ENCODE measurements at places on chromosomes 11 and 22.

DNA sequence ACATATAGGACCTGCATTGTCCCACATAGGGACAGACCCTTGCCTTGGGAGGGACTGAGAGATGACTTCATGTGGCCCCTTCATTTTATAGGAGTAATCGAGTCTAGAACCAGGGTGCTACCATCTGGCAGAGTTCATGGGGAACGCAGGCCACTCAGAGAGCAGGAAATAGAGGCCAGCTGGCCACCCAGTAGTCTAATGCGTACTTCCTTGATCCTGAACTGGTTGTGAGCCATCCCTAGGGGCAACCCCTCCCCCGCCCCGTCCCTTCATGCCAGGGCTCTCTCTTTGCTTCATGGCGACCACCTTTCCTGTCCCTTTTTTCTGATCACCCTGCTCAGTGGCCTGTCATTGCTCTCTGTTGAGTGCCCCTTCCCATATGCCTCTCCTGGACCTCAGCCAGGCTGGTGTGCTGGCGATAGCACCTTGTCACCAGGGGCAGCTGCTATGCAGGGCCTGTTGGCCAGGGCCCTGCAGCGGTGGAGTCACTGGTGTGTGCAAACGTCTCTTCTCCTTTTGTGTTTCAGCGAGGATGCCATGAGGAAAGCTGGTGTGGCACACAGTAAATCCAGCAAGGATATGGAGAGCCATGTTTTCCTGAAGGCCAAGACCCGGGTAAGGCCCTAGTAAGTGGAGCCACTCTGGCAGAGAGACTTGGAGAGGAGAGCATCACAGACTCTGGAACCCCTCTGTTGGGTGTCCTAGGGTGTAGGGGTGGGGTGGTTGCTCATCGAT lies 29.3 kb downstream of the MED15 start:
- no peak for DNase-seq

- no peak for DNase-seq
These were observed 19.9 kb downstream of the LARGE2 start for GRCh38 chr11:45942381-45942780.

DNA sequence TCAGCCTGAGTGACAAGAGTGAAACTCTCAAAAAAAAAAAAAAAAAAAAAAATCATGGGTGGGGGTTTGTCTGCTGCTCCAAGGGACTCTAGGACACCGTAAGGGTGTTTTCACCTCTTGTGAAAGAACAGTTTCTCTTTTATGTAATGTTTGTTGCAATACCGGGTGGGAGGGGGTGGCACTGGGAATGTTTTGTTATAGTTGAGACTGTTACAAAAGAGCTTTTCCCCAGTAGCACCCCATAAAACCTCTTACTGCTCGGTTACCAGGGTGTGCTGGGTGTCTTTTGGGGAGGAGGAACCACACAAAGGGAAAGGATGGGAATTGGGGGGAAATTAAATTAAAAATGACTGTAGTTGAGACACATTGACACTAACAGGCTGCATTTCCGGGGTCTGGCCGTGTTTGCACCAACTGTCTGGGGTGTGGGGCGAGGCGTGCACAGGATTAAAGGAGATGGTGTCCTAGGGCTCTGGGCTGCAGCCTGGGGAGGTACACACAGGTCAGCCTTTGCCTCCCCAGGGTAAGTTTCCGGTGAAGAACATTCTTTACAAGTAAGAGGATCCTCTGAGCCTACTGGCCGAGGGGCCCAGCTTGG lies 1.6 kb downstream of the NFAM1 start:
- no peak for DNase-seq

DNA sequence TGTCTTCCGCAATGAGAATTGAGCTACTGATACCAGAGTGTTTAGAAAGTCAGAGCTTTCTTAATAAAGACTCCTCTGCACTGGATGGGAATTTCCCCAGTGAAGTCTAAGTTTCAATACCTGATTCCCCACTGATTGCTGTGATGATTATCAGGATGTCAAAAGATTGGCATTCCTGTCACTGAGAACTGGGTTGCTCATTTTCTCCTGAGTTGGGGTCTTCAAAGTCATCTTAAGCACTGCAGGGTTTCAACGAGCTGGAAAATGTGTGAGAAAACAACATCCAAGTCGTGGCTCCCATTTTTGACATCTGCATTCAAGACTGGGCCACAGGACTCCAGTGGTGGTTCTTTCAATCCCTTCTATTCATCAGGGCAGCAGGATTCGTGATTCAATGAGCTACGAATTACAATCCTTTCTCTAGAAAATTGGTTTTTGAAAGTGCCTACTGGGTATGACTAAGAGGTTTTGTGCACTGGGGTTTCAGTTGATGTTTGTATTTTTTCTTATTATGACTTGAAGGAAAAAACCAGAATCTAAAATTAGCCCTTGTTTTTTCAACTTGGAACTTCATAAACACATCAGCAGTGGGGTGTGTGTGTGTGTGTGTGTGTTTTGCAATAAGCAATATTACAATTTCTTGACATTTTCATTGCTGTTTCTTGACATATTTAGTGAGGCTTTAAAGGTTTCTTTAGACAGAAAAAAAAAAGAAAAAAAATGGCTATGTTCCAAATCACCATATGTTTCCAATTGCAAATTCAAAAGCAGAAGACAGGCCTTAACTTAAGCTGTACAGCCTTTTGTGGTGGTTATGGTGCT lies 233.0 kb downstream of the FAM76B start:
- no peak for DNase-seq

DNA sequence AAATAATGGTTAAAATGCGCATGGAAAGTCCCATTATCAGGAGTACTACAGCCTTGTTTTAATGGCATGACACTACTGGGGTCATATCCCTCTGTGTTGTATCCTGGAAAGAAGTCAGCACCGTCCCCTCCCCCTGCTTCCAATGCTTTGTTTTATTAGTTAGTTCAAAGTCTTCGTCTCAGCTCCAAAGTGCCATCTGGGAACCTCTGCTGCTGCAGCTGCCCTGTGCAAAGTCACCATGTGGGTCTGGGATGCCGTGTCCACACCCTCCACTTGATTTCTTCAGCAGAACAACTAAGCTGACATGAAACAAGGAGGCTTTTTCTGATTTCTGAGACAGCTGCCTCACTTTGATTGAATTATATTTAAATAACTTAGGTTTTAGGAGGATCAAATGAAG lies 29.5 kb upstream of the NCAM1 start:
- no peak for DNase-seq

DNA sequence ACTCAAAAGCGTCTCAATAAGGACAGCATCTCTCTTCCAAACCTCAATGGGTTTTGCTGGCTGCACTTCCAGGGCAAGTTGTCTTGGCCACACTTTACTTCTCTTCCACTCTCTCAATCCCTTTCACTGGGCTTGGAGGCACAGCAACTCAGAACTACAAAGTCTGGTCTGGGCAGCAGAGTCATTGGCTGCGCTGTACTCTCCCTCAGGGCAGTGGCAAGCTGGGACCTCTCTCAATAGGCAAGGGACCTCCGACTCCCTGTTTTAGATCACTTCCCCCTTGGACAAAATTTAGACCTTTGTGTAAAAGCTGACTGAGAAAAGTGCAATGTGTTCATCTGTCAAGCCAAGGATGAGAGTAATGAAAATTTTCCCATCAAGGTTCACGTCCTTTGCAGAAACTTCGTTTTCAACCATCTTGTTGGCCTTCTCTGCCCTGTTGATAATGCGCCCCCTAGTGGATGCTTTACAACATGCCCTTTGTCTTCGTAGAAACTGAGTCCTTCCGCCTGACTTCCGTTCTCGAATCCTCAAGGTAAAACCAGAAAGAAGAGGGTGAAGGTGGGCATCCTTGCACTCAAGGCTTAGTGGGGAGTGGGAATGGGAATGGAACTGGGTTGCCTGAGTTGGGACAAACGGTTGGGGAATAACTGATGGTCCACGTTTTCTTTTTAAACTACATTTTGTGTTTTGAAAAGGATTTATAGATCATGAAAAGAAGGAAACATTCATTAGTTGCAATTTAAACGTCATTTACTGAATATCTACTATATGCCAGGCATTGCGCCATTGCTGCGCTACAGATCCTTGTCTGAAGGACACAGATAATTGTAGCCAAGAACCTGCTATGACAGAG lies 99.1 kb downstream of the CD44 start:
- DNase-seq = peak; percentile 22

GRCh38 chr22:46774253-46774979 lies 12.0 kb downstream of the TBC1D22A start:
- no peak for DNase-seq

- DNase-seq = no peak
These were observed 4.7 kb downstream of the GUCD1 start for GRCh38 chr22:24550028-24550901.

DNA sequence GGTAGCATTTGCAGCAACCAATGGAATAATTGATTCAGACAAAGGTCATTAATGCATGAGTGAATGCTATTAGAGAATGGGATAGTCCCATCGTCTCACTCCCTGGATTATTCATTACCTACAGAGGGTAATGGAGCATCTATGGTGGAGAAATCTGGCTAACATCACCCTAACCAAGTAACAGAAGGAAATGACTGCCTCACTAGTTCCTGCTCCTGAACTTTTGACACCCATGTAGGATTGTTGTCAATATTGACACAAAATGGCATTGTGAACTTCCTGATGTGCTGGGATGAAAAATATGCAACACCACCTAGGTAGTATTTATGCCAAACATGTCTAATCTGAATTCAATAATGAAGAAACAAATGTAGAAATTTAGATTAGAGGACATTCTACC lies 44.0 kb upstream of the KIRREL3 start:
- DNase-seq = no peak

GRCh38 chr11:506238-506994 lies 626 bp downstream of the RNH1 start:
- peak; percentile 64 for DNase-seq

DNA sequence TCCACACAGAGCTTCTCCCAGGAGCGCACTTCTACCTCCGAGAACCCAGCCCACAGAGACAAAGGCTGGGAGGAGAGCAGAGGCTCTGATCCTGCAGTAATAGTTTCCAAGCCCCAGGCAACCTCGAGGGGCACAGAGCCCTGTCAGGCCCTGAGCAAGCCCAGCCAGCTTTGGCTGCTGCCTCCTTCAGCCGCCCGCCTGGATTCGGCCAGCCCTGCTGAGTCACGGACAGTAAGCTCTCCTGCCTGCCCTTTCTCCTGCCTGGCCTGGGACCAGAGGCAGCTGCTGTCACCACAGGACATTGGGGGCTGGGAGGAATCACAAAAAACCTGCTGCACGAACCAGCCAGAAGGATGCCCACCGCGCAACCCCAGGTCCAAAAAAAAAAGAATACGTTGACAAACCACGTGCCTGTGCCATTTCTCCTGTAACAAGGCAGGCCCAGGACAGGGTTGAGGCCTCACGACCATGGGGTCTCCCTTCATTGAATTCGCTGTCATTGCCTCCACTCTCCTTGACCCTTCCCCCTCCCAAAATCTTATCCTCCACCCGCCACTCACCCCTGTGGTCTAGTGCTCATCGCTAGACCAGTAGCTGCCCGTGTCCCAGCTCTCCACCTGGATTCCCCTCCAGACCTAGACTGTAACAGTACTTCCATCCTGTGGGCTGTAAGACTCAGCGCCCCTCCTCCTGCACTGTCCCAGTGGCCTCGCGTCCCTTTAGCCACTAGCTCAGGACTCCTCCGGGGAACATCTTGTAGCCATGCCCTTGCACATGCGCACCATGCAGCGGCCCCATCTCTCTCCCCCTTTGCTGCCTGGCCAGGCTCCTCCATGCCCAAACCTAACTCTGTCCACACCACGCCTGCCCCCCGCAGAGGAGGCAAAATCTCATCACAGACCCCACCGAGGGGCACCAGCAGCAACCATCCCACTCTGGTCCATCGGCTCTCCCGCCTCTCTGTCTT lies 7.4 kb upstream of the SLC22A12 start:
- no peak for DNase-seq

DNA sequence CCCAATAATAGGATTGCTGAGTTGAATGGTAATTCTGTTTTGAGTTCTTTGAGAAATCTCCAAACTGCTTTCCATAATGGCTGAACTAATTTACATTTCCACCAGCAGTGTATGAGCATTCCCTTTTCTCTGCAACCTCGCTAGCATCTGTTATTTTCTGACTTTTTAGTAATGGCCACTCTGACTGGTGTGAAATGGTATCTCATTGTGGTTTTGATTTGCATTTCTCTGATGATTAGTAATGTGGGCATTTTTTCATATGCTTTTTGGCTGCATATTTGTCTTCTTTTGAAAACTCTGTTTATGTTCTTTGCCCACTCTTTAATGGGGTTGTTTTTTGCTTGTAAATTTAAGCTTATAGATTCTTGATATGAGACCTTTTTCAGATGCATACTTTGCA lies 97.4 kb downstream of the FDX1 start:
- DNase-seq = no peak

- no peak for DNase-seq
These were observed 15.5 kb upstream of the RAC2 start for GRCh38 chr22:37259540-37260029.

- DNase-seq = no peak
These were observed 573.9 kb upstream of the CADM1 start for GRCh38 chr11:116078101-116078591.
